ENCODE measurements at places on chromosomes 3 and 15.

DNA sequence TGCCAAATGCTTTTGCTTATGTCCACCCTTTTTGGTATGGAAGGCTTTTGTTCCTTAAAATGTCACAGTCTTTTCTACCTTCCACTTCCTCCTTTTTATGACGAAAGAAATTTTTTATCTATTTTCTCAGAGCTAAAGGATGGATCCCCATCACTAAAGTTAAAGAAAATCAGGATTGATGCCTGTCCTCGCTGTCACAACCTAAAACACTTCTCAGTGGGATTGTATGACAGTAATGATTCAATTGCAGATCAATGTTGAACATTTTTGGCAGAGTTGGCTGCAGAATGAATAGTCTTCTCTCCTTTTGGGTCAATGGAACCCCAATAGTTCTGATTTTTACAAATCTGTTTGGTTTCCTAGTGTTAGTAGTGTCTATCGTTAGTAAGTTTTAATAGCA is 549.8 kb upstream of the ROBO2 start:
- no peak for DNase-seq

- no peak for DNase-seq
Measured at GRCh38 chr15:38896647-38897046, 332.0 kb upstream of the RASGRP1 start.

DNA sequence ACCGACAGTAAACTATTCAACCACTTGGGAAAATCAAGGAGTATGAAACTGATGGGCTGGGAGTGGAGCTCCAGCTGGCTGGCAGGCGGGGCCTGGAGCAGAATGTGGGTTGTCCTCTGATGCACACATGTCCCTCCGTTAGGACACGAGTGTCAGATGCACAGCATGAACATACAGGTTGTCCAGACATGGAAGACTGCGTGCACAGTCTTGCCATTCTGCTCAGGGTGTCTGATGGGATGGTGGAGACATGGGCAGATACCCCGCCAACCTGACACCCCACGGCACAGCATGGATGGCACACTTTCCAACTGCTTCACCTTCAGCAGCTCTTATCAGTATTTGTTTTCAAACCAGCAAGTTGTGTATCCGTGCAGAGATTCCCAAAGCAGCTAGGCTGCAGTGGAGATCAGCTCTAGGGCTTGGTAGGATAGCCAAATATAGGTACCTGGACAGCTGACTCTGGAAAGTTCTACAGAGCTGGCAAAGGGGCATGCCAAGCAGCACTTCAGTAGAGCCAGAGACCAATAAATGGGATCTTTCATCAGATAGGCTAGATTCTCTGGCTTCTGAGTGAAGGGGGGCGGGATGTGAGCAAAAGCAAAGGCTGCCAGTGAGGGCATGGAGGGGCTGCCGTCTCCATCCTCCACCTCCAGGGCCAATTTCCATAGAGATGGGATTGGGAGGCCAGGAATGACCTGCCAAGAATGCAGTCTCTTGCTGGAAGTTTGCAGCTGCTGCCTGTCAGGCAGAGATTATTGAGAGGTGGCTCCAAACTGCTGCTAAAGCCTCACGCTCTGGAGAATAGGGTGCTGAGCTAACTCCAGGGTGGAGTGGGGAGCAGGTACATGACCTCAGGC is 47.2 kb upstream of the KY start:
- no peak for DNase-seq

DNA sequence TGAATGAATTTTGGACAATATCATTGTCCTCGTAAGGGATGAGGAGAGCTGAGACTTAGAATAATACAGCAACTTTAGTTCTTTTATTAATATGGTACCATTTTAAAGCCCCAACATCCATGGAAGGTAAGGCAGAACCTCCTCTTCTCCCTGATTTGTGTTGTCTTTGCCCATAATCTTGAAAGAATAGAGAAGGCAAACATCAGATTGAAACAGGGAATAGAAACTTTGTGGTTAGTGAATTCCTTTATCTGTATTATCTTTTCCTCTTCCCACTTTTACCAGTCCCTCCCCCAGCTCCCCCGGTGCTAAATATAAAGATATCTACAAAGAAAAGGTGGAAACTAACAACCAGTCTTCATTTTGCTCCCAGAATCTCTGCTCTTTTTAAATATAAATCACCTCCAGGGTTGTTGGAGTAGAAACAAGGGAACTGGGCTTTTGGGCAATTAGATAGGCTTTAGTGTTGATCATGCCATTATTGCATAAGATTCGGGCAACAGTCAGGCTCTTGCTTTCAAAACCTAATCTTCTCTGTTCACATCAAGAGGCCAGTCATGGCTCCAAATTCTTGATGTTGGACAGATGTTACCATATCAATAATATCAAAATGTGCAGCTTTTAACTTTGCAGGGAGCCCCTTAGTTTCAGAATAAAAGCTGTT is 32.5 kb downstream of the ITPR1 start:
- DNase-seq: no peak

GRCh38 chr3:8942115-8942514 is 21.2 kb downstream of the RAD18 start:
- DNase-seq: no peak

GRCh38 chr3:17783426-17783825 is 41.0 kb upstream of the TBC1D5 start:
- DNase-seq: no peak
